ENCODE measurements at places on chromosomes 3 and 15.

- no peak for DNase-seq
These were observed at the start of gene EPB42 for GRCh38 chr15:43220991-43221403. TSS of gene EPB42 (minus strand) at chr15:43221018. CDS start at chr15:43220825, 193 bp downstream.

DNA sequence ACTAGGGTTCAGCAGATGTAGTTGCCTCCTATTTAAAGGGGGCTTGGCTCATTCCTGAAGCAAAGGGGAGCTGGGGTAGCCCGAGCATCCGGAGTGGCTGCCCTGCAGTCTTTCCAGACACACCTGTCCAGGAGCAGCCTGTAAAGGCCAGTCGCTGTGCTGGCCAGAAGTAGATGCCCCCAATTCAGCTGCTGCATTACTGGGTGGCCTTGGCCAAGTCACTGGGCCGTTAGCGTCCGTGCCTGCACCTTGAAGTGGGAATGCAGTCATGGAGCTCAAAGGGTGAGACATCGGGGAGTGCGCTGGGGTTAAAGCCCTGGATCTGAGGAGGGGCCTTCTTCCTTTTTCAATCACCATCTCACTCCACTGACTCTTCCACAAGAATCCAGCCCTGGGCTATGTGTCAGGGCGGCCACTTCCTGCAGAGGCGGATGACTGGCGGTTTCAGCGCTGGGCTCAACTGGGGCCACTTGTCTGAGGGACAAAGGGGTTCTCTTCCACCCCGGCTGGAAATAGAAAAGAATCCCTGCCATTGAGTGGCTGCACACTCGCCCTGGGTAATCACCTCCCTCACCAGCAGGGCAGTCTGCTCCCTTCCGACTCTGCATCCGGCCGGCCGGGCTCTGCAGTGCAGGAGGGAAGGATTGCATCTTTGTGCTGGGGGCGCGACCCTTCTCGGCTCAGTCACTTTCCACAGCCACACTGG lies 11.8 kb downstream of the ALDH1A3 start:
- DNase-seq: no peak

GRCh38 chr15:63121382-63122001 lies at the start of gene LACTB:
TSS of gene LACTB (plus strand) at chr15:63121861. CDS start at chr15:63121872, 11 bp downstream.
- peak; percentile 73 for DNase-seq

DNA sequence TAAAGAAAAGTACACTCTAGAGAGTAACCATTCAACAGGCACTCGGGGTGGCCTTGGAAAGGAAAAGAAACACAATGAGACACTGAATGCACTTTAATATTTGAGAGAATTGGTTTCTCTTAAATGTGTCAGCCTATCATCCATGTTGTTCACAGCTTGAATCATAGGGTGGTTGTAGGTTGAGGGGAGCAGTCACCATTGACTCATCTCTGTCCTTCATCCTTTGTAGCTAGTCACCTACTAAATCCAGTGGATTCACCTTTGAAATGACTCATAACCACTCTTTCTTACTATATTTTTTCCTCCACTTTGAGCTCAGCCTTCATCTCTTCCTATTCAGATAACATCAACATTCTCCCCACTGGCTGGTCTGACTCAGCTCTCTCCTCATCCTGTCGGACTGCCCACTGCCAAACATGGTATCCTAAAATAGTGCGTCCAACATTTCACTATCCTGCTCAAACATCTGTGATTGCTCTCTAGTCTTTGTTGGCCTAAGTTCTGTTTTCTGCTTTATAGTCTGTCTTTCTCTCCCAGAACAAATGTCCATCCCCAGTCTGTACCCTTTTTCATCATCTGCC lies 182.7 kb upstream of the GADL1 start:
- DNase-seq: no peak
